ENCODE measurements at places on chromosomes 16 and 17.

DNA sequence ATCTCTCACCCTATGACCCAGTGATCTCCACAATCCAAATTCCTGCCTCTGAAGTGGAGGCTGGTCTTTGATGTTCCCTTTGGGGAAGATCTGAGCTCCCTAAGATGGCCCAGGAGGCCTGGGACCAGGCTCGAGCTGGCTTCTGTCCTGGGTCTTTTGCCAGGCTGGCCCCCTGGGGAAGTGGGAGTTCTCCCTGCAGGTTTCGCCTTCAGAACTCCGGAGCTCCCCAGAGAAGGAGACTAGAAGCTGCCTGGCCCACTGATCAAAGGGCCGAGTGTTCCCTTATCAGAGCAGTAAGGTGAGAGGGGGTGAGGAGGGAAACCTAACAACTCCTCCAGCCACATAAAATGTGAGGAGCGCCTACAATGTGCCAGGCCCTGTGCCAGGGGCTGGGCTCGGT is 147.1 kb downstream of the IRF8 start:
- no peak for DNase-seq

GRCh38 chr17:81018044-81018802 is 16.7 kb upstream of the BAIAP2 start:
- DNase-seq, result peak; percentile 58

DNA sequence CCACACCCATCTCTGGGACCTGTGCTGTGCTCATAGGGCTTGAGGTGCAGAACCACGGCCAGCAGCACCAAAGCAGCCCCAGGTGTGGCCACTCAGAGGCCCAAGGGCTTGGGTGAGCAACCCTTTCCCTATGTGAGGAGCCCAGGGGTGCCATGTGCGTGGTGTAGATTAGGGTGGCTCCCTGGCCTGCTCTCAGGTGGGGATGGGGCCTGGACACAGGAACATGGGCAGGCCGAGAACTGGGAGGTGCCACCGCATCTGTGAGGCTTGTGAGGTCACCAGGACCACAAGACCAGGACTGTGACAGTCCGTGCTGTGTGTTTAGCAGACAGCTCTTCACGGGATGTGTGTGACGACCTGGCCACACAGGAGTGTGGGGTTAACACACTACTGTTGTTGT is 103.5 kb upstream of the ZNF750 start:
- no peak for DNase-seq

- no peak for DNase-seq
Measured at GRCh38 chr17:40551879-40552768, 13.1 kb downstream of the CCR7 start.

DNA sequence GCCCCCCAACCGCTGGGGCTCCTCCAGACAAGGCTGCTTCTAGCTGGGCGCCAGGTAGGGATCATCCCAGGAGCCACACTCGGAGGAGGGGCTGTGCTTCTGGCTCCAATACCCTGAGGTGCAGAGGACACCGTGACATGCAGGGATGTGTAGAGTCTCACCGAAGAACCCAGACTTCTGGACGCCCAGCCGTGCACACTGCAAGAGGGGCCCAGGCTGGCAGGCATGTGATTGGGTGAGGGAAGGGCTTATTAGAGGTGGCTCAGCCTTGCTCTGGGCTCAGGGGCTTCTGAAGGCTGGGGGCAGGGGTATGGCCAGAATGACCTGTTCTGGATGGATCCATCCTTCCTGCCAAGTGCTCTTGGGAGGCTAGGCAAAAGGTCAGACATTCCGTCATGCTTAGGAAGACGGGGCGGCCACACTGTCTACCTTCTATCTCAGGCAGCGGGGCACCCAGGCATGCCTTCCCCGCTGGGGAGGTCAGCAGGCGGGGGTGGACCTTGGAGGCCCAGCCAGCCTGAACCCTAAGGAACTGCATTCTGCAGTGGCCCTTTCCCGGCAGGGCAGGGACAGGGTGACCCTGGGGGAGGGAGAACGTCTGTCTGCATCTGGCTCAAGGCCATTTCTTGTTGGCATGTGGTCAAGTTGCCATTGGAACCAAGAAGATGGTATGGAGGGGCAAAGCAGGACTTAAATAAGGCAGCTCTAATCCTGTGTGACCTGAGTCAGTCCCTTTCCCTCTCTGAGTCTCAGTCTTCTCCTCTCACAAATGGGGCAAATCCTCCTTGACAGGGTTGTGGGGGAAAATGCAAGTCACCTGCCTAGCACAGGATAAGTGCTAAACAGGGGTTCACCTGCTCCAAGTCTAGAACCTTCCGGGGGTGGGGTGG is 5.8 kb upstream of the ADGRG1 start:
- DNase-seq, result no peak

DNA sequence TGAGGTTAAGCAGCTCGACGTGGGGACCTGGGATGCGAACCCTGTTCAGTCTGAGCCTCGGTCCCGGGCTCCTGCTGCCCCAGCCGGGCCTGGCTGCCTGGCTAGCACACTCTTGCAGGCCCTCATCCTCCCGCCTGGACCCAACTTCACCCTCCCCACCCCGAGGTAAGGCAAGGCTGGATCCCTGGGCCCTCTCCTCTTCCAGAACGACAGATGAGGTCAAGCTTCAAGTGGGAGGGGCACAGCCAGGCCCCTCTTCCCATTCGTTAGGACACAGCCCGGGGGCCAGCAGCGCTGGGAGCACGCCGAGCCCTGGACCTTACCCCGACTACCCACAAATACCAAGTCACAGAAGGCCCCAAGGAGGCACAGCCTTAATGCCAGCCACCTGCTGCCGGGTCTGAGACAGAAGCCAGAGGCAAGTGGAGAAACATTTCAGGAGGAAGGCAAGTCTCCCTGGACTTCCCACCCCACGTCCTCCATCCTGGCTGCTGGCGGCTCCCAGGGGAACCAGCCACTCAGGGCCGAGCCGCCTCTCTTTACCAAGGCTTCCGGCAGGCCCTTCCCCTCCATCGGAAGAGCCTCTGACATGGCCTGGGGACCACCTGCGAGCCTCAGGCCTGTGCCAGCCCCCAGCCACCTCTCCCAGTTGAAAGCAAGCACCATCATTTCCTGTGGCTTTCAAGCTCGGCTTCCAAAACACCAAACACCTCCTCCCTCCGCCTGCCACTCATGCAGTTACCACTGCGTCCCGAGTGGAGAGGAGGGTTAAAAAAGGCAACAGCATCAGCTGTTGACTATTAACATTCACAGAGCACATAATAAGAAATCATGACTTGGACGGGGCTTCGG is 59.9 kb downstream of the RPH3AL start:
- DNase-seq, result no peak

DNA sequence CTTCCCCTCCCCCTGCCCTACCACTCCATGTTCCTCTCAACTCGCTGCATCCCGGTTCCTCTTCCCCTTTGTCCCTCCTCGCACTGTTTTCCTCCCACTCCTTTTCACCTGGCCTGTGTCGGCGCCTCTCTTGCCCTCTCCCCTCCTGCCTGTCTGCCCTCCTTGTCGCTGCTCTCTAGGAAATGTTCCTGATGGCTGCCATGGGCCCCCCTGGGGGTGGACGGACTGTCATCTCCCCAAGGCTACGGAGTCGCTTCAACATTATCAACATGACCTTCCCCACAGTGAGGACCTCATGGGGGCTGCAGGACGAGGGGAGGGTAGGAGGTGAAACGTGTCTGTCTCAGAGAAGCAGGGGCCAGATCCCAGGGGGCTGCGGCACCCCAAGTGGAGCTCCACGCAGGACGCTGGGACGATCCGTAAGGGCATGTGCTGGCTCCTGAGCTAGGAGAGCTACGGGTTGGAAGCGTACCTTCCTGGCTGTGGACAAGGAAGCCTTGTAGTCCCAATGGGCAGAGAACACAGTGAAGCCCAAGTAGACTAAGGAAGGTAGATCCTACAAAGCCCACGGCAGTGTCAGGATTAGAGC is 39.8 kb upstream of the KDM6B start:
- DNase-seq, result no peak

GRCh38 chr17:2061441-2061958 is 6.6 kb downstream of the HIC1 start:
- DNase-seq, result no peak

GRCh38 chr17:32120141-32120540 is 22.2 kb upstream of the RHOT1 start:
- DNase-seq, result no peak

DNA sequence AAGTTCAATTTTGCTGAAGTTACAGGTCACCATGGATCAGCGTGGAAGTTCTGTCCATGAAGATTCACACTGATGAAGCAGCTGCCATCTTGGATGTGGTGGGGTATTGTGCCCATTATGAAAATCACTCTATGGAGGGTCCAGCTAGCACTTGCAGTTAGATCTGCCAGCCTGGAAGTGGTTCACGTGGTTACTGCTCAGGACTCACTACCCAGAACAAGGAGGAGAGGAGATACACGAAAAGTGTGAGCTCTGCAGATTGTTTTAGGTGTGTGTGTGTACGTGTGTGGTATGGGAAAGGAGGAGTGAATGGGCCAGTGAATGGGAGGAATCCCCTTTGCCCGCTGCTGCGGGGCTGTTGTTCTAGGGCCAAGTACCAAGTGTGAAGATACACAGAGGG is 333.4 kb downstream of the MAF start:
- no peak for DNase-seq

GRCh38 chr16:69384974-69385373 is 833 bp downstream of the TERF2 start:
- no peak for DNase-seq

GRCh38 chr16:66269617-66270332 is 96.7 kb upstream of the CDH5 start:
- DNase-seq, result no peak

Measured in COLO829 (cell line).